Activated T-helper 9 cell treated with anti-CD3 and anti-CD28 coated beads, Interleukin-2, amount 50 U/mL, for 16 hours (primary cell): ENCODE measurements at places on chromosomes 6 and 20.
A peak's percentile ranks its signal among the peaks of the same experiment; 100 is the strongest.

DNA sequence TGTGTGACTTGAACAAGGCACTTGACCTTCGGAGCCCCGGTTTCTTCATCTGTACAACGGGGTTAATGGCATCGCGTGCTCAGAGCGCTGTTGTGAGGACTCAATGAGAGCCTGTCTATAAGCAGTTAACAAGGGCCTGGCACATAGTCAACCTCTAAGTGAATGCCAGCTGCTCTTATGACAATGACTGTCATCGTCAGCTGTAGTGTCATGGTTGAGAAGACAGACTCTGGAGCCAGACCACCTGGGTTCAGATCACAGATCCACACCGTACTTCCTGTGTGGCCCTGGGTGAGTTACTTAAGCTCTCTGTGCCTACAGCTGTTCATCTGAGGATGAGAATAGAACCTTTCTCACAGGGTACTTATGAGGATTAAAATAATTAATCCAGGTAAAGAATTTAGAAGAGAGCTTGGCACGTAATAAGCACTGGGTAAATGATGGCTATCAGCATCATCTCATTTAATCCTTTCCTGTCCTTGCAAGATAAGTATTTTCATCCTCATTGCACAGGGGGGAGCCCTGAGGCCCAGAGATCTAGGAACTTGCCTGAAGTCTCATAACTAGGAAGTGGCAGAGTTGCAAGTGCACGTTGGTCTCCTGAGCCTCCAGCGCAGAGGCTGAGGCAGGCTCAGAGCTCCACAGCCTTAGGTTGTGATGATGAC is 105.3 kb downstream of the EYA2 start:
- DNase-seq = no peak

DNA sequence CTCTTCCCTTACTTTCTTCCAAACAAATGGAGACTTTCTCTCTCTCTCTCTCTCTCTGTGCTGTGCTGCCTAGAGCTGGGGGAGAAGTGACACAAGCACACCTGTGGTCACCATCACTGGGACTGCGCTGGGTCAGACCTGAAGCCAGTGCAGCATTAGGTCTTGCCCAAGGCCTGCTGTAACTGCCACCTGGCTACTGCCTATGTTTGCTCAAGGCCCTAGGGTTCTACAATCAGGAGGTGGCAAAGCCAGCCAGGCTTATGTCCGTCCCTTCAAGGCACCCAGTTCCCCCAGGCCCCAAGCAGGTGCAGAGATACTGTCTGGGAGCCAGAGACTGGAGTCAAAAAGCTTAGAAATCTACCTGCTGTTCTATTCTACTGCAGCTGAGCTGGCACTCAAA is 49.4 kb upstream of the TOP1 start:
- no peak for DNase-seq

GRCh38 chr20:23043376-23043775 is 6.1 kb downstream of the THBD start:
- DNase-seq = no peak

GRCh38 chr6:100617633-100618350 is 153.1 kb upstream of the SIM1 start:
- no peak for DNase-seq

DNA sequence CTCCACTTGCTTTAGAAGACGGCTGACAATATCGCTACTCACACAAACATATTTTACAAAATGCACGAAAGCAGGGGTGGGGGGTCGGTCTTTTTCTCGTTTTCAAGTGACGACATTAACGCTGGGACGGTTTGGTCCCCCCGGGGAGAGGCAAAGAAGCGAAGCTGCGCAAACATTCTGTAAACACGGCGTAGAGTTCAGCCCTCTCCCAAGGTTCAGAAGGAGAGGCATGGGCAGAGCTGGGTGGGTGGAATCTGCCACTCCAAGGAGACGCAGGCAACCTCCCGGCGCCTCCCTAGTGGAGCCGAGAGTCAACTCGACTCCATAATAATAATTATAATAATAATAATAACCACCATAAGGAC is 2.4 kb downstream of the NKX2-2 start:
- DNase-seq = no peak

GRCh38 chr6:42142118-42142835 is at the start of gene C6orf132:
Gene C6orf132 (minus strand): TSS chr6:42142620. CDS start chr6:42142444, 176 bp downstream.
- DNase-seq = no peak

GRCh38 chr20:37839432-37839827 is 63.5 kb upstream of the VSTM2L start:
- DNase-seq = no peak

- DNase-seq = no peak
Observed at GRCh38 chr6:99104218-99104617, 156.5 kb upstream of the FBXL4 start.

- DNase-seq = peak; percentile 20
Observed at GRCh38 chr6:12051861-12052368, 39.8 kb downstream of the HIVEP1 start.

GRCh38 chr20:25304025-25304549 is 56.2 kb downstream of the PYGB start:
- DNase-seq = no peak

GRCh38 chr6:86256615-86257187 is 614.0 kb upstream of the SYNCRIP start:
- no peak for DNase-seq

DNA sequence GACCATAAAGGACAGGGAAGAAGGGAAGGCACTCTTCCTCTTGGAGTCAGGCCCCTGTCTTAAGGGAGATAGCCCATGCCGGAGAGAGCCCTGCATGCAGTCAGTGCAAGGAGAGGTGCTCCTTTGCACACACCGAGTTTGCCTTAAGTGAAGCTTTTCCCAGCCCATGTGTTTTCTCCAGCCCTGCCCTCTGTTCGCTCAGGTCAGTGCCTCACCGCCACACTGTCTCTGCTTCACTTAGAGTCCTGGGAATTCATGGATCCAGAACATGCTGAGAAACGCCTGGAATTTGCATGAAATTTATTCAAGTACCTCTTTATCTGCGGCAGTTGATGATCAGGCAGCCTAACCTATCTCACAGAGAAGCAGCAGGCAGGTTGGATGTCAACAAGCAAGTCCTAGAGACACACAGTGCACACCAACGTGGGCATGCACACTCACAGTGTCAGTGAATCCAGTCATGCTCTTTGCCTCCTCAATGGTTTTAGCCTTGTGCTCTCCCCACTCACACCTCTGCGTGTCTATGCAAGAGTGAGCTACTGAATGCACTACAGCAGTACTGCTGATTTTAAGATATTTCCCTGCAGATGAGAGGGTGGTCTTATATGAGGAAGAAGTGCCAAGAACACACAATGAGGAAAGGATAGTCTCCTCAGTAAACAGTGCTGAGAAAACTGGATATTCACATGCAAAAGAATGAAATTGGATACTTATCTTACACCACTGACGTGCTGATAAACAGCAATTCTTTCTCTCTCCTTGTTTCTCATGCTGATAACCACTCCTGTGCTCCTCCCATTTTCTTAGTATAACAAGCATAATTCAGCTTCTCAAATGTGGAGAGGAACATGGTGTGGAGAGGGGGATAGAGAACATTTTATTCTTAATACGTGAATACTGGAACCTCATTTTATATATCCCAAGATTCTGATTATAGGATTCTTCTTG is 295.1 kb upstream of the CDYL start:
- DNase-seq = no peak

GRCh38 chr6:43702534-43703440 is 15.2 kb upstream of the MRPS18A start:
- no peak for DNase-seq

GRCh38 chr6:28982476-28983266 is 22.4 kb downstream of the ZNF311 start:
- DNase-seq = no peak

GRCh38 chr20:31485450-31486339 is 10.6 kb downstream of the REM1 start:
- no peak for DNase-seq

GRCh38 chr6:41821266-41821665 is 33.8 kb downstream of the TOMM6 start:
- DNase-seq = no peak

- no peak for DNase-seq
Observed at GRCh38 chr20:63734111-63734945, 2.1 kb upstream of the LIME1 start.

DNA sequence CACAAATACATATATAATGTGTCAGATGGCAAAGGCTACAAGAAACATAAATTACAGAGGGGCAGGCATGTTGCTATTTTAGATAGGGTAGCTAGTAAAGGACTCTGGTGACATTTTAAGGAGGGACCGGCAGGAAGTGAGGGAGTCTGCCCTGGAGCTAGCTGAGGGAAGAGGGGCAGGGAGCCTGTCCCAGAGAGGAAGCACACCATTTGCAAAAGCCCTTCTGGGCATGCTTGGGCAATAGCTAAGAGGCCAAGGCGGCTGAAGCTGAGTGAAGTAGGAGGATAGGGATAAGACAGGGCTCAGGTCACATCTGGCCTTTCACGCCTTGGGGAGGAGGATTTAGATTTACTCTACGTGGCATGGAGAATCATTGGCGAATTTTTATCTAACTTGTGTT is 96.2 kb downstream of the RTN4IP1 start:
- no peak for DNase-seq

- DNase-seq = no peak
Observed at GRCh38 chr20:14667226-14667625, 329.8 kb upstream of the FLRT3 start.

DNA sequence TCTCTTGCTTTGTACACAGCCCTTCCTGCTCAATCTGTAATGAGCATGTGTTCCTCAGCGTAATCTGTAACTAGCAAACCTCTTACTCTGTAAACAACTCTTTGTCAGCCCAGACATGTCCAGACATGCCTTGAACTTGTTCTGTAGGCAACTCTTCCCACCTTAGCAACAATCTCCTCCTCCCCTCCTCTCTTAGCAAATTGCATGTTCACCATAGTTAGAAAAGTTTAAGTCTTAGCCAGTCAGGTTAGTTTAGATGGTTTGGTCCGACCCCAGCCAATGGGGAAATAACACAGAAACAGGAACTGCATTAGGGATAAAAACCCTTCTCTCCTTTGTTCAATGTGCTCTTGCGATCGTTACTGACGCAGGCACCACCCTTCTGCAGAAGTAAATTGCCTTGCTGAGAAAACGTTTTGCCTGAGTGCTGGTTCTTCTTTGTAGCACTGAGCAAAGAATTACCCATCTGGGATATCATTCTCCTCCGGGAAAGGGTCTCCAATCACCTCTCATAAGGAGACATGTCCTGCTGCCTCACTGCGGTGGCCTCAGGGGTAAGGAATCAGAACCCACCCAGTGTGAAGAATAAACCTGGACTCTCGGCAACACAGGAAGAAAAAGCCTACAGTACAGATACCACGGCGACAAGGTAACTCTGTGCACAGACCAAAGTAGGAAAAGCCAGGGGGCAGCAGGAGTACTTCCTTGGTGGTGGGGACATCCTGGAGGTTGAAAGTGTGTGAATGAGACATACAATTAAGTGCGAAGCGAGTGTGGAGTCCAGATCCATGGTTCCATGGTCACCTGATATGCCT is 26.2 kb downstream of the PLN start:
- DNase-seq = no peak

DNA sequence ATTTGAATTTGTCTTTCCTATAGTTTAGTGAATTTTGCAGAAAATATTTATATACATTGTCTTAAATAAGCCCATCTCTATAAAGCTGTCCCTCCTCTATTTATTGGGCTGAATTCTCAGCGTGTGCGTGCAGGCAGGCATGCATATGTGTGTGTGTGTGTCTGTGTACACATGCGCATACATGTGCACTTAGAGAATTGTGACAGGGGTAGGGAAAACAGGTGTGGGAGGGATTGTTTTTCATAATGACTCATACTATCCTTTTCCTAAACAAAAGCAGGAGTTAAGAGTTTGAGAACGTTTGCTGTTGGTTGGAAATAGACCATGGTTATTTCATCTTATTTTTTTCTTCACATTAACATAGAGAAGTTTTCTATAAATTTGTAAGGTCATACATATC is 43.4 kb upstream of the FABP7 start:
- no peak for DNase-seq

- no peak for DNase-seq
Observed at GRCh38 chr6:39568896-39569295, 156.3 kb downstream of the KIF6 start.

DNA sequence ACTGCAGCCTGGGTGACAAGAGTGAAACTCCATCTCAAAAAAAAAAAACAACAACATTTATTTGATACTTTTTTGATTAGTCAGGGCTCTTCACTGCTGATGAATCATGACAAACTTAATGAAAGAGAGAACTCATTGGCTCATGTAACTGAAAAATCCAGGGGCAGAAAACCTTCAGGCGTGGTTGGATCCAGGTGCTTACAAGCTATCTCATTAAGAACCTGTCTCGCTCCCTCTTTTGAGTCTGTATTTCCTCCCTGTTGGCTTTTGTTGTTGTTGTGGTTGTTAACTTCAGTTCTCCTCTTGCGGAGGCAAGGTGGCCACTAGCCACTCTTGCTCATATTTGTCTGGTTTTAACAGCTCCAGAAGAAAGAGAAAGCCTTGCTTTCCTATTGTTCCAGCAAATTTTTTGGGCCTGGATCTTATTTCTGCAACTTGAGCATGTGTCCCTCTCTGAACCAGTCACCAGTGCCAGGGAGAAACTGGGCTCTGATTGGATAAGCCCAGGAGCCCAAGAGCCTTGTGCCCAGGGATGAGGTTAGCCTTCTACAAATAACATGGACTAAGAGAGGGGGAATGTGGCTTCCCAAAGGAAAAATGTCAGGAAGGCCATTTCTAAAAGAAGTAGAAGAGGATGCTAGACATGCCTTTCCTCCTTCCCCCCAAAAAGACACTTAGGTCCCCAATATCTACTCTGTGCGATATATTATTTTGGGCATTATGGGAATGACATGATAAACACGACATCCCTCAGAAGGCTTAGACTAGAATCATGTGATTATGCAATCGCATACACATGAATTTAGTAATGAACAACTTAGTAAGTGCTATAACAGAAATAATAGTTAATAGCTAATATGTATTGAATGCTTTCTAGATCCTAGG is 64.5 kb downstream of the PHACTR2 start:
- DNase-seq = no peak

DNA sequence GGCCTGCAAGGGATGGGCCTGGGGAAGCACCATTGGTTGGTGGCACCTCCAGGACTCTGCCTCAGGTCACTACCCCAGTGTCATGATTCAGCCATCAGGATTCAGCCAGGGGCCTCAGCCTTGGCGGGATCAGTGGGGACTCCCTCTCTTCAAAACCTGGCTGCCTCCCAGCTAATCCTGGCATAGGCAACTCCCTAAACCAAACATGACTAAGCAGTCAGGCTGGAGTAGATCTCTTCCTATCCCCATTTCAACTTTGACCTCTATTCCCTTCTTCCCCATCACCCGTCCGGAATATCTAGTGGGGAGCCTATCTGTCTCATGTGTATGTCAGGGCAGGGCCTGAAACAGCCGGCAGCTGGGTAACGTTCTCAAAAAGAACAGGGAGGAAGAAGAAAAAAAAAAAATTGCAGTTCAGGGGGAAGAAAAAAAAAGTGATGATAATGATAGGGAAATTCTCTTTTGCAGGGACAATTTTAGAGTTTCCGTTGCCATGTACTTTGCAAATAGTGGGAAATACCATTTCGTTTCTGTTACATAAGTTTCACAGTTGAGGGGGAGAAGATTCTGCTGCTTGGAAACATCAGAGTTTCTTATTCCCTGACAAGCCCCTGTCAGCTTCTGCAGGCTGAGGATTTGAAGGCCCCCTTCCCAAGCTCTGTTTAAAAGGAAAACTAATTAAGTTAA is 4.1 kb upstream of the PREX1 start:
- DNase-seq = no peak

GRCh38 chr6:48255094-48255493 is 144.1 kb upstream of the PTCHD4 start:
- DNase-seq = no peak
